Lung microvascular endothelial cell (primary cell): ENCODE measurements at places on chromosomes 1 and 21. TPM values are rescaled to one million over a fixed set of nuclear protein-coding genes. Genes with fewer than 3 reads are reported as not detected.

The WNT3A gene
- not detected in 2 replicates for total RNA-seq

The RNPEP gene
- total RNA-seq, result 24.2 and 31.2 TPM in 2 replicates

- DNase-seq, result no peak
Observed at GRCh38 chr21:39924577-39925308, 57.5 kb downstream of the PCP4 start.

DNA sequence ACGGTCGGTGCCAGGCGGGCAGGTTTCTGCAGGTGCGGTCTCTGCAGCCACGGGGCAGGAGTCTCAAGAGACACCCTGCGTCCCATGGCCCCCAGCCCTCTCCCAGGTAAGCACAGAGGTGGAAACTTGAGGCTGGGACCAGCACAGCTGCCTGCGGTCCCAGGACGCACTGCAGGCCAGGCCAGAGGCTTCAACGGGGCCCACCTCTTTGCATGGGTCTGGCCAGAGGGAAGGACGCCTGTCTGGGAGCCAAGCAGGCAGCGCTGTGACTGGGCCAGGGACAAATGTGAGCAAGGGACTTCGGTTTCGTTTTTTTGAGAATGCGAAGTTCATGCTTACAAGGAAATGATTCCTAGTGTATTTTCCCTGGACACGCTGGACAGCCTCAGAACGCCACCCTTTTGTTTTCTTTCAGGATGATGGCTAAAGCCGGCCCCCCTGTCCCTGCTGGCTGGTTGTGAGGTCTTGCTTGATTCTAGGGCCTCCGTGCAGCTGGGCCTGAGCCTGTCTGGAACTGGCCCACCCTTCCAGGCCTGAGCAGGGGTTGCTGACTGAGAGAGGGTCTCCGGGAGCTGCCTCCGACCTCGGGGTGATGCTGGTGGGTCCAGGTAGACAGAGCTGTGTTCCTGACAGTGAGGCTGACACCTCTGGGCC is 38.3 kb downstream of the MORN1 start:
- no peak for DNase-seq

DNA sequence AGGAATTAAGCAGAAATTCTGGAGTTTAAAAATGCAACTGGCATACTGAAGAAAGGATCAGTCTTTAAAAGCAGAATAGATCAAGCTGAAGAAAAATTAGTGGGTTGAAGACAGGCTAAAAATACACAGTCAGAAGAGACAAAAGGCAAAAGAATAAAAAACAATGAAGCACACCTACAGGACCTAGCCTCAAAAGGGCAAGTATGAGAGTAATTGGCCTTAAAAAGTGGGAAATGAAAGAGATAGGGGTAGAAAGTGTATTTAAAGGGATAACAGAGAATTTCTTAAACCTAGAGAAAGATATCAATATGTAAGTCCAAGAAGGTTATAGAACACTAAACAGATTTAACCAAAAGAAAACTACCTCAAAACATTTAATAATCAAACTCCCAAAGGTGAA is 152.4 kb downstream of the GPATCH2 start:
- no peak for DNase-seq
